ENCODE measurements at places on chromosomes 2 and 18.

DNA sequence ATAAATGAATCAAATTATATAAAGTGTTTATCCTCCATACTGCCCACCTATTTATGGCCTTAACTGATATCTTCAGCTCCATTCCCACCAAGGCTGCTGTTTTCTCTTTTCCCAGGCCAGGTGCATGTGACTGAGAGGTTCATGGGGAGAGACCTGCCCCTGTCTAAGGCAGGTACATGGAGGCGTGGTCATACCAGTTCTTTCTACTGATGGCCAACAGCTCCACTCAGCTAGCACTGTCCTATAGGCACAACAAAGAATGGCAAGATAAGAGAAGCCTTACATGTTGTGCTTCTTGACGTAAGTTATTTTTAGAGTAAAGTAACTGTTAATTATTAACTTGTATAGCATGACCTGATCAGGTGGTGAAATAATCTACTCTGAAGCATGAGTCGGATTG is 16.8 kb downstream of the AKAIN1 start:
- DNase-seq, result no peak

GRCh38 chr18:58302811-58303210 is 258.8 kb downstream of the NEDD4L start:
- no peak for DNase-seq

GRCh38 chr2:241558532-241559322 is at the start of gene BOK:
TSS of gene BOK (plus strand) at chr2:241558745. CDS start at chr2:241559484, 739 bp downstream.
- peak; percentile 38 for DNase-seq

DNA sequence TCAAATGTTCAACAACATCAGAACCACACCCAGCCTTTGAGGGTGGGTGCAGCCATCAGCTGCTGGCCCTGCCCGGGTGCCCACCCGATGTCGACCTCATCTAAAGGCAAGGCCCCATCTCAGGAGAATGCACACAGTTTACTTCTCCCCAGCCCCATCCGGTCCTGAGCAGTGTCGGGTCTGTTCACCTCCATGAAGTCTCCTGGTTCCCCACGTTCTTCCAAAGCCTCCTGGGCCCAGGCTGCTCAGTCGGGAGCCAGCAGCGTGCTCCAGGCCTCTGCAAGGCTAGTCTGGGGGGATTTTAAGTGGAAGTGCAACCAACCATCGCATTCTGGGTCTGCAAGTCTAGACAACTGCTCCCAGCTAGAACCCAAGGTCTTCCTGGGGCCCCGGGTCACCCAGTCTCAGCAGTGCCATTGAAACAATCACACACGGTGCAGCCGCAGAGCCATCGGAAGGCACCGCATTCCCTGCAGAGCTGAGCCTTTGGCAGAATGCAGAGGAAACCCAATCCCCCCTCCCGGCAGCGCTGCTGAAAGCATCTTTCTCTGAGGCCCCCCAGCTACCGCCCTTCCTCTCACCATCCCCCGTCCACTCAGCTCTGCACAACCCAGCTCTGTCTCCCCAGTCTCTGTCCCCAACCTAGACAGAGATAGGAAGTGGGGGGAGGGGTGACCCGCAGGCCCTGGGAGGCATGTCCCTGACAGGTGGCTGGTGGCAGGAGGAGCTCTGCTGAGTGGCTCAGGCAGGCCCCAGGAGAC is 8.5 kb downstream of the ESPNL start:
- DNase-seq, result no peak

DNA sequence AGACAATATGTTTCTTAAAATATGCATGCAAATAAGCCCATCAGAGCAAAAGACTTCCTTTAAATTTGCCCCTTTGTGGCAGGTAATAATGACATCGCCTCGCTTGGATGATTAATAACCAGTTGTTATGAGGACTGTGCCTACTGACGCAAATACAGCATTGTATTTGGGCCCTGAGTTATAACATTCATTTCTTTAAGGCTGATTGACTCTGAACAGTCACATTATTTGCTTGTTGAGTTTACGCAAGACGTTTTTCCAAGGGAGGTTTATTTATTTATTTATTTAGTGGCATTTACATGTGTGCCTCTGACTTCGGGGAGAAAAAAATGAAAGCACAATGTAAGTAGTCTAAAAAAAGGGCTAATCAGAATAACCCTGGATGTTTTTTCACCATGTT is 88.3 kb downstream of the SLC8A1 start:
- DNase-seq, result no peak

DNA sequence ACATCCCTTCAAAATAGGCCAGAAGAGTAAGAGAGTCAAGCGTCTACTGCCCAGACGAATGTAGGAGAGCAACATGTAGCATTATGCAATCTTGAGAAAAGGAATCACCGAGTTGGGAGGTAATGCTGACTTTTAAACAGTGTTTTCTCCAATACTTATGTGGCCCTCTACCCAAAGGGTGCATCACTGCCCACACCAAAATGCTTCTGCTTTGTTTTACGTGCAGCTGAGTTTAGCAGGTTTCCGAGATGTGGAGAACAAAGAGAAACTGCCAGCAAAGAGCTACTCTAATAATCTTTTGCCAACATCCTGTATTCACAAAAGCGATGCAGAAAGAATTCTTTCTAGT is 63.4 kb upstream of the ZEB2 start:
- no peak for DNase-seq

GRCh38 chr18:13464432-13465123 is 246.0 kb downstream of the LDLRAD4 start:
- DNase-seq, result no peak

GRCh38 chr18:75125382-75126331 is 83.3 kb downstream of the PTGR3 start:
- no peak for DNase-seq

- no peak for DNase-seq
These were observed 25.6 kb upstream of the WIPF1 start for GRCh38 chr2:174623106-174623637.

DNA sequence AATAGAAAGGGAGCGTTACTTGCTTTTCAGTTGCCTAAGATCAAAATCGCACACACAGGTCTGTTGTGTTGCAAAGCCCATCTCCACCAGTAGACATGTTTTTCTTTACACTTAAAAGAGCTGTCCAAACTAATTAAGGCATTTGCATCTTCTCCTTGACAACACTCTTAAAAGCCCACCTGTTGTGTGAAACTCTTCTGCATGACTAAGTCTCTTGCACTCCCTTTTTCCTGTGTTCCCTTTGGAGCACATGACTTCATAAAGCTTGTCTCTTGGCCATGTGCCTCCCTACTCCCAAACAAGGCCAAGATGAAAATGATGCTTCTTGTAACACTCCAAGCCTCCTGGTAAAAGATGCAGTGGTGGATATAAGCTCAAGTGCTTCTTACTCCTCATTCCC is 26.1 kb downstream of the PID1 start:
- DNase-seq, result no peak

GRCh38 chr2:136497709-136498108 is 267.6 kb upstream of the THSD7B start:
- DNase-seq, result no peak

GRCh38 chr18:23383494-23383893 is 69.6 kb upstream of the RIOK3 start:
- no peak for DNase-seq

DNA sequence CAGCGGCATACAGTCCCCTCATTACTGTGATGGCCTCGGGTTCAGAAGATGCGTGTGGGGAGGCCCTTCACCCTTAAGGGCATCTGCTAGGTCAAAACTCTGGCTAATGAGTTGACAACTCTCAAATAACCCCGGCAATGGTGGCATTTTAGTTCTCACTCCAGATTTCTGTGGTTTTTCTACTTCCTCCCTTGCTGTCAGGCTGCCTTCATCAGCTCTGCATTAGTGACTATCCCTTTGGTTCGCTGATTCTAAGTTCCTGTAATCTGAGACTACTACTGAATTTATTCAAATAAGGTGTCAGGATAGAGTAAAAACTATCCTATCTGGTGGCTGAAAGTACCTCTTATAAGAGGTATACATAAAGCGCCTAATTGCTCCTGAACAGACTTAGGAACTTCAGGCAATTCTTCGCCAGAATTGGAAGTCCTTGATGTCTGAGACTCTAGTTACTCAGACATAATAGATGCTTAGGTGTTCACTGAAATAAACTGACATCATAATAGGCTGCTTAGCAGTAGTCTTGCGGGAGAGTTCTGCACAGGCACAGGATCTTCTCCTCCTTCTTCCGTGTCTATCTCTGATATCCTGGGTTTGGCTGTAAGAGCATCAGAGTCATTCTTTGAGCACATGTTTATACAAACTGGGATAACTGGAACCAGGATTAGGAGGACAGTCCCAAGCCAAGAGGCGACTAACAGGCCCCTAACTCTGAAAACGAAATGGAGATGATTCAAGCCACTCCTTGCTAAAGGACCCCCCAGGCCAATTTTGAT is 194.5 kb downstream of the DNER start:
- DNase-seq, result no peak

GRCh38 chr2:113164215-113164929 is 9.4 kb upstream of the PSD4 start:
- no peak for DNase-seq

DNA sequence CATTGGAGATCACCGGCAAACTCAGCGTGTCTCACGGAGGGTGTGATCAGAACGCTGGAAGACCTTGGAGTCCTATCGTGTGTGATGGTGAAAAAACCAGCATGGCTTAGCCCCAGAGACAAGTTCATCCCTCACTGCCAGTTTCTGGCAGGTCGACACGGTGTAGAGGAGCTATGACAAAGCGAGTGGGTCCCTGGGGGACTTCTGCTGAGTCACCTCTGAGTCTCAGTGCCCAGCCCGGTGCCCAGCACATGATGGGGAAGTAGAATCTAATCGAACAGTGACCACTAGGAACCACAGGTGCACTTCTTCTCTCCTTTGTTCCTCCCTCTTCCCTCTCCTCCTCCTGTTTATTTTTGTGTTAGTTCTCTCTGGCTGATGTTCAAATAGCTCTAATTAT is 45.9 kb upstream of the KCNF1 start:
- DNase-seq, result no peak

GRCh38 chr2:199707593-199708185 is 143.3 kb downstream of the FTCDNL1 start:
- no peak for DNase-seq

DNA sequence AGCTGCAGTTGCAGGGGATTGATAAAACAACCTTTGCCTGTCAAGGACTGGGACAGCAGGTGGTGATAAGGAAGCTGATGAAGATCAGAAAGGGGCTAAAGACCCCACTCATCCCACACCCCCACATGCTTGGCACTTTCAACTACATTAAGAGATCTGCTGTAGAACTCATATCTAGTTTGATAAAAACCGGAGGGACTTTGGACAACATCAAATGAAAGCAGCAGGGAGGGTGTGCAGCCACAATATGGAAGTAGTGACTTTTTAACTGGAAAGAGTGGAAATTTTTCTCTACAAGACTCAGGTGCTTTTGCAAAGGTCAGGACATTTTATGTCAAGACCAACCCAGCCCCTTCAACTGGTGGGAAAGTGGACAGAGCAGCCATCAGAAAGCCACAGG is 56.8 kb downstream of the TBC1D8 start:
- DNase-seq, result no peak

DNA sequence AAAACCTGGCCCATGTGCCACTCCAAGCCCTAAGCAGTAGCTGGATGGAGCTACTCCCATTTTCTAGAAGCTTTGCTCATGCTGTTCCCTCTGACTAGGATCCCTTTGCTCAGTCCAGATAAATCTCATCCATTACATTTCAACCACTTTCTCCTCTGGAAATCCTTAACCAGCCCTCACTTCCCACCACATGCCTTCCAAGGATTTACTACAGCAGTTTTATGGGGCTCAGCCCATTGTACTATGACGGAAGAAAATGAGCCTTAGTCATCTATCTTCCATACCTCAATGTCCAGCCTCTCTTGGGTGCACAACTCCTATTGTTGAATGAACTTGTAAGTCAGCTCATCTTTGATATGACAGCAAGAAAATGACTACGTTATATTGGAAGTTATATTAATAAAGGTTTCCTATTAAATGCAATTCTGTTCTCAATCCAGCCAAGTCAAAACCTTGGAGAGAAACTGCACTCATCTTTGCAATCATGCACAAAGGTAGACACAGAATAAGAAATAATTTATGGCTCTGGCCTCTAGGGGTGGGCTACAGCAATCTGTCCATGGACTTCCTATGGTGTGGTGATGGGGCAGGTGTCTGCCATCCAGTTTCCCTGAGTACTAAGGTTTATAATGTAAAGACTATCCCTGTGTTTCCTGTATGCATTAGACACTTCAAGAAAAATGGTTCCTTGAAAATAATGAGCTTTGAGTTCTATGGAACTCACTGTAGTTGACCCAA is 3.4 kb downstream of the B4GALT6 start:
- no peak for DNase-seq

DNA sequence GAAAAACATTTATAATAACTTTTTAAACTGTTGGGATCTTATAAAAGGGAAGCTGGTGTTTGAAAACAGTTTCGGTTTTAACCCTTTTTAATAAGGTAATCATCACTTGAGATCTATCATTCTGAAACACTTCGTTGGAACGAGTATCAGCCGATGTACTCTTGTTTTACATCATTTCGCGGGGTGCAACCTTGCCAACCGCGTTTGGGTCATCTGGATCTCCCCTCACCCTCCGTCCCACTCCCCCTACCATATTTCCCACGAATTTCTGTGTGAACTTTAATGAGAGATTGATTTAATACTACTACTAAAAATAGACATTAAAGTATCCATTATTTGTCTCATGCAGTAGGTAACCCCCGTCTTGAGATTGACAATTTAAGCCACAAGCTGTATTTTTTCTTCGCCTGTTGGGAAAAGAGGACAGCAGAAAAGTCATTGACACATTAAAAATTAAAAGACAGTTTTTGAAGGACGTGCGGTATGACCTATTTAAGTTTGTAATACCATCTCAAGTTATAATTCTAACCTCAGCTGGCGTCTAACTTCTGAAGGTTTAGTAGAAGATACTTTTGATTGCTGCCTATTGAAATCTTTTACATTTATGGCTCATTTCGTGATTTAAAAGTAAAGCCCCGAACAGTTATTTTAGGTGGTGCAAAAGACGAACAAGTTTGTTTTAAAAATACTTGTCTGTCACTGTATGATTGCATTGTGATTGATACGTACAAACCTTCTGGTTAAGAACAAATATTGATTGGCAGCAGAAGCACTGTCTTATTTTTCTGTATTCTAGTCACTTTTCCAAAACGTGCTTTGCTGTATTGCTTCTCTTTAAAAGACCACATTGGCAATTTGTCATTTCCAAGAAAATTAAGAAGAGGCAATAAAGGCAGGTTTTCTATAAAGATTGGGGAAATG is 1.5 kb downstream of the CREB1 start:
- no peak for DNase-seq

GRCh38 chr2:71720283-71720560 is 266.9 kb downstream of the DYSF start:
- DNase-seq, result no peak

- DNase-seq, result no peak
These were observed 27.6 kb downstream of the ADNP2 start for GRCh38 chr18:80136679-80137078.

GRCh38 chr2:14706201-14706600 is 73.7 kb downstream of the LRATD1 start:
- no peak for DNase-seq

GRCh38 chr2:172829229-172829628 is 93.6 kb downstream of the RAPGEF4 start:
- DNase-seq, result no peak

Data from anterior cingulate cortex (tissue), 58 donors.